NCI-H446 (cell line): ENCODE measurements at places on chromosomes 2 and 18.

DNA sequence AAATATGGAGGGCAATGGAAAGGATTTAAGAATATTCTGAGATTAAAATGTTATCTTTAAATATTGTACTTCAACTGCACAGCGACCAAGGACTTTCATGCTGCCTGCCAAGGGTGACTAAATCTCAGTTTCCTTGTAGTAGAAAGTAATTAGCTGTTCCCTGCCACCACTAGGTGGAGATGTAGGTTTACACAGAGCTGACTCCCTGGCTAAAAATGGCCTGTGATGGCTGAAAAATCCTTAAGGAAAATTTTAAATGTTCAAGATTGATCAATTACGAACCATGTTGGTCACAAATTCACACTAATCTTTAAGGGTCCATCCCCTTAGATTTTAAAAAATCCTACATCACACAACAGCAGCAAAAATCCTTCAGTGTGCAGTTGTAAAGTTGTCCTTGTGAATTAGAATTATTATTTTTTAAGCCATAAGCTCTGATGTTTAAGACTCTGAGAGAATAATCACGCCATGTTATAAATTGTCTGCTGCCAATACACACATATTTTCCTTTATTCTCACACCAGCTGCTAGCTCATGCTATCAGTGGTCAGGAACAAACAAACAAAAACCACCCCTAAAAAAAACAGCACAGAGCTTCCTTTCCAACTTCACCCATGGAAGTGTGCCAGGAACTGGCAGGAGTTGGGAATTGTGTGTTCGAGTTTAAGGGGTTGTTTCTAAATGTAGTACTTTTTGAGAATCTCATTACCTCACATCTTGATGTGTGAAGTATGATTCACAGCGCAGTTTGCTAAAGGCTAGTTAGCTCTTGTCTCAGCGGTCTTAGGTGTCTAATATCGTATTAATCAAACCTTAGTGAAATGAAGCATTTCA lies 399.8 kb downstream of the TMEM182 start:
- DNase-seq: peak; percentile 49

- DNase-seq: no peak
These were observed 87.1 kb downstream of the HS1BP3 start for GRCh38 chr2:20563833-20564232.

DNA sequence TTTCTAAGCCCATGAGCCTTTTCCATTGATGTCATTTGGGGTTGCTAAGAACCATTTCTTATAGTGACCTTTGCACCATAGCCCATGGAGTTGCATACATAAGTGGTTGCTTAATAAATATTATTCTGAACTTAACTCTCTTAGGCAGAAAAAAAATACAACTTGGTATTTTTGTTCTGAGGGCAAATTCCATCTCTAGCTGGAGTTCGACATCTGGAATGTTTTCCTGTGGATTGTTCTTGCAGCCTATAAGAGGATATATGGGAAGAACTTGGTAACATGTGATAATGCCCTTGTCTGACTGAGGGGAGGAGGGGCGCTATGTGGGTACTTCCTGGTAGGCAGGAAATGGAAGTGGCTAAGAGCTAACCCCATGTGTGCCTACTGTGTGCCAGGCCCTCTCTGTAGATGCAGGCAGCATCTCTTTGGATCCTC lies 20.7 kb downstream of the IGFBP2 start:
- no peak for DNase-seq

DNA sequence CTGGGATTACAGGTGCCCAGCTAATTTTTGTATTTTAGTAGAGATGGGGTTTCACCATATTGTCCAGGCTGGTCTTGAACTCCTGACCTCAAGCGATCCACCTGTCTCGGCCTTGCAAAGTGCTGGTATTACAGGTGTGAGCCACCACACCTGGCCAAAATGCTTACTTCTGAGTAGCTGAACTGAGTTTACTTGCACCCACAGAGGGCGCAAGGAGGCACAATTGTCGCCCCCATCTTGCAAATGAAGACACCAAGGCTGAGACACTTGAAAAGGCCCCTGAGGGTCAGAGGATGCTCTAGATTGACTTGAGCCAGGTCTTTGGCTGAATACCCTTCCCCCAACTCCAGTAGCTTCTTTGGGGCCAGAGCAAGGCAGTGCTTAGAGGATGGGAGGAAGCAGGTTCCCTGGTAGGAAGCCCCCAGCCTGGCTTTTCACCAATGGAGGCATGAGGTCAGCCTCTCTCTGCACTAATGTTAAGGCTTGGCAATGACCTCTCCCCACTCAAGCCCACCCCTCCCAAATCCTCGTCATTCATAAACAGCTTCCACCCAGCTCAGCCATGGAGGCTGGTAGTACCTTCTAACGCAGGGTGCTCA lies 14.5 kb upstream of the KIF1A start:
- DNase-seq: no peak

DNA sequence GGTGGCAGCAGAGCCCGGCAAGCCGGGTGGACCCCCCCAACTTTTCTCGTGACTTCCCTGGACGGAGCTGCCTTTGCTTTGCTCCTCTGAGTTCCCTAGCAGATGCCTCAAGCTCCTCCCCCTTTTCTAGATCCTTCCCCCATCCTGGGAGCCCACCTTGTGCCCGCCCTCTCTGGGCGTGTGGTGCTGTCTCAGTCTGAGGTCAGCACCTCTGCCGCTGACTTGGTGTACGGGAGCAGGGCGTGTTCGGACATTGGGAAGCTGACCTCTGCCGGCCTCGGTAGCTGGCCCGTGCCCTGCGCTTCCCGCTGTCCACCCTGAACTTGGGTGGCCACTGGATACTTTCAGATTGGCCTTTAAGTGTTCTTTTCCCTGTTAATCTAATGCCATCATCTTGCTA lies 19.6 kb upstream of the ESPNL start:
- DNase-seq: no peak

DNA sequence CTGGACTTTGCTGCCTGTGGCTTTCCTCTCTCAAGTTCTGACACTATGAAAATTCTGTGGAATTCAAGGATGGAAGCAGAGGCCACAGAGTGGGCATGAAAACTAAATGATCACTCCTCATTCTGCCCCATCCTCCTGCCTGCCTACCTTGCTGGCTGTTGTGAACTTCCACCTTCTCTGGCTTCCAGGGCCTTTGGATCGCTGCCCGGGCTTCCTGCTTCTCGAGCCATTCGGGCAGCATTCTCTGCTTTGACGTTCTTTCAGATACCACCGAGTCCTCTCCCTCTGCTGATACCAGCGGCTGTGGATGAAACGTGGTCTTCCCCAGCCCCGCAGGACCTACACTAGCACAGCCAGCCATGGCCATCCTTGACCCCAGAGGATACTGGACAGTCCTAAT lies 327.7 kb upstream of the SLC14A2 start:
- no peak for DNase-seq

DNA sequence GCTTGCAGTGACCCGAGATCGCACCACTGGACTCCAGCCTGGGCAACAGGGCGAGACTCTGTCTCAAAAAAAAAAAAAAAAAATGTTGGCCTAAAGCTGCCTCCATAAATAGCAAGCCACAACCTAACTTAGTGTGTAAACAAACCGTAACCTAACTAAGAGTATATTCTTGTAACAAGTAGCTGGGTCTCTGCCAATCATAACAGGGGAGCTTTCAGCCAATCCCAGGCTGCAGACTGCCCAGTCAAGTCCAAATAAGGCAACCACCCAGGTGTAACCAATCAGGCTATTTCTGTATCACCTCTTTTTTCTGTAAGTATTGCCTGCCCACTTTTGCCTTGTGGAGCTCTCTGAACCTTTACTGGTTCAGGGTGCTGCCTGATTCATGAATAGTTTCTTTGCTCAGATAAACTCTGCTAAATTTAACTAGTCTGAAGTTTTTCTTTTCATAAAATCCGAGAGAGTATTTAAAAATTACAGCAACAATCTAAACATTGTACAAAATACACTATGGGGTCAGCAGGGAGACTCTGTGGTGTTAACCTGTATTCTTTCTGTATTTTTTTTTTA lies 4.5 kb downstream of the PSTPIP2 start:
- DNase-seq: no peak

DNA sequence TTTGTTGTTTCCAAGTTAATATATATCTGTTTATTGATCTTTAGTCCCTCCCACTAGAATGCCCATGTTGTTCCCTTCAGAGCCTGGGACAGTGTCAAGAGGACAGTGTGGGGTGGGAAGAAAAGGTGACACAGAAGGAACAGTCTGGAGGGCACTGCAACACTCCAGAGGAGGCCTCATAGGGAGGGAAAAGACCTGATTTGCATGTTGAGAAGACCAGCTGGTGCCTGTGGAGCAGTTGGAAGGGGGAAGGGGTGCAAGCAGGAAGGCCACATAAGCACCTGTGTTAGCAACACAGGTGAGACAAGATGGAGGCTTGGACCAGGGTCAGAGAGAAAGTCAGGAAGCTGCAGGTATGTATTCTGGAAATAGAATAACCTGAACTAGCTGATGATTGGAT lies 48.1 kb upstream of the FHOD3 start:
- DNase-seq: no peak

DNA sequence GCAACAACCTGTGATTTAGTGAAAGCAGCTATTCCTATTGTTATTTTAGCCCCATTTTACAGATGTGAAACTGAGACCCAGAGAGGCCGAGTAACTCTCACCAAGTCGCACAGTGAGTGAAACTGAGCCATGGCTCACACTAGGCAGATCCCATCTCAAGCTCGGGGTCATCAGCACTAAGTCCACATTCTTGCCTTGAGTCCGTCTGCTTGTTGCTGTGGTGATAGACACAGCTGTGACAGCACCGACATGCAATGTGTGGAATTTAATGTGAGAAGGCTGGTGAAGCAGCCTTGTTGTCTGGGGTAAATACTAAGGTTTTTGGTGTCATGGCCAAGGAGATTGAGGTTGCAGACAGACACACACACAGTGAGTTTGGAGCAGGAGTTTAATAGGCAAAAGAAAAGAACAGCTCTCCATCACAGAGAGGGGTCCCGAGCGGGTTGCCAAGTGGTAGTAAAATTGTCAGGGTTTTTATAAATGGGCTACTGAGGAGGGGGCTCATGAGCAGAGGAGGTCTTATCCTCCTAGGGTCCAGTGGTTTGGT lies 40.2 kb upstream of the GMCL1 start:
- no peak for DNase-seq

- DNase-seq: no peak
These were observed 22.5 kb downstream of the SLC14A2 start for GRCh38 chr18:45637546-45638327.

DNA sequence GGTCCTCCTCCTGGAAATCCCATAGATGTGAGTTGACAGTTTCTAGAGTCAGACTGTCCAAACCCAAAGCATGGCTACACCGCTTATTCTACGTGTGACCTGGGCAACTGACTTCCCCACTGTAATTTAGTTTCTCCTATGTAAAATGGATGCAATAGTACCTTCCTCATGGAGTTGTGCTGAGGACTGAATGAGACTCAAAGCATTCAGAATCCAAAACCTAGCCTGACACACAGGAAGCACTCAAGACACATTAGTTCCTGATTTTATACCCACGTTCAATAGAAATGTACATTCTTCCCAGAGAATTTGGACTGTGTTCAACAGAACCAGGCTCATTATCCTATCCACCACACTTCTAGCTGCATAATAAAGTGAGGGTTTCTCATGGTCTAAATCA lies 88.8 kb downstream of the STK39 start:
- no peak for DNase-seq

DNA sequence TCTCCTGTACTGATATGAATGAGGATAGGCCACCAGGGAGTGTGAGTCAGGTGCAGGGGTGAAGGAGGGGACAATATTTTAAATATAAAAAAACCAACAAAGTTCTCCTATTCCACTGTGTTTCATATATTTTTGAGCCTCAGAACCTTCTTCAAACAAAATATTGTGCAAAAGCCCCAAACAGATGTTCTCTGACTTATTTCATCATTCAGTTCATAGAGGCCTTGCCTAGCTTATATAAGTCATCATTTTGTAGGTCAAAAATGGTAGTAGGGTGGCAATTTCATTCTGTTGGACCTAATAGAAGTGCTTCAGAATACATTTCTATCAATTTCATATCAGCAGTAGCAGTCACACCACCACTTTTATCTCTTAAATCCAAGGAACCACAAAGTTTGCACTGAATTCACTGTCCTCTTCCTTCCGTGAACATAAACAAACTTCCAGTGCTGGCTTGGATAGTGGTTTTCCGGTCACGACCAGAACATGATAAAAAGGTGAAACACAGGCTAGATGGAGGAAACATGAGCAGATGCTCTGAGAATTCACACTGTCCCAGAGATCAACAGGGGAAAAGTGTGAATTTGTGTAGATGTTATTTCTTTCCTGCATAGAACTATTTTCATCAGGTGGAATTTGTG lies 99.1 kb downstream of the EN1 start:
- no peak for DNase-seq

DNA sequence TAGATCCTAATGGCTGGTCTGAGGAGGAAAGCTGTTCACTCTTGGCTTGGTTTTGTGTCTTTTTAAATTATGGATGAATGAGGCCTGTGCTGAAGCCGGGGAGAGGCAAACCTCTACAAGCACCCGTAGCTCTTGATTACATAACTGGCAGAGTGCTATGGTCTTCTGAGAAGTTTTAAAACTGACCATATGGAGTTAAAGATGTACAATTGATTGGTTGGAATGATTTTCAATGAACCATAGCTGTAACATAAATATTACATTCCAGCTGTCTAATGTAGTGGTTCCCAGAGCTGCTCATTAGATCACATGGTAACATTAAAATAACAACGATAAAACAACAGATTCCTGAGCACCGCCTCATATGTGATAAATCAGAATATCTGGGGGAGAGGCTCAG lies 71.1 kb upstream of the MAP4K3 start:
- DNase-seq: peak; percentile 51

- DNase-seq: no peak
These were observed 271.1 kb downstream of the PRKCE start for GRCh38 chr2:45922577-45922988.

- DNase-seq: no peak
These were observed 111.6 kb downstream of the DTNA start for GRCh38 chr18:34821669-34822210.

- no peak for DNase-seq
These were observed 70.5 kb upstream of the PPP1CB start for GRCh38 chr2:28681158-28681571.

- DNase-seq: no peak
These were observed 136.8 kb upstream of the PKDCC start for GRCh38 chr2:41911033-41911432.

DNA sequence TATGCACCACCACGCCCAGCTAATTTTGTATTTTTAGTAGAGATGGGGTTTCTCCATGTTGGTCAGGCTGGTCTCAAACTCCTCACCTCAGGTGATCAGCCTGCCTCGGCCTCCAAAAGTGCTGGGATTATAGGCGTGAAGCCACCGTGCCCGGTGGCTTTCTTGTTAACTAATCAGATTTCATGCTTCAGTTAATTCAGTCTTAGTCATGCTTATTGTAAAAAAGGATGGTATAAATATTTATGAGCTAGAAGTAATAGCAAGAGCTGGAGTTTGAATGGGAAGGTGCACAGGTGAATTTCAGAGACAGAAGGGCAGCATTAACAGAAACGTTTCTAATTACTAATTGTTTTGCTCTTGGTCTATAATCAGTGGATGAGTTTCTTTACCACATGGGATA lies 10.3 kb downstream of the GEMIN6 start:
- DNase-seq: no peak

DNA sequence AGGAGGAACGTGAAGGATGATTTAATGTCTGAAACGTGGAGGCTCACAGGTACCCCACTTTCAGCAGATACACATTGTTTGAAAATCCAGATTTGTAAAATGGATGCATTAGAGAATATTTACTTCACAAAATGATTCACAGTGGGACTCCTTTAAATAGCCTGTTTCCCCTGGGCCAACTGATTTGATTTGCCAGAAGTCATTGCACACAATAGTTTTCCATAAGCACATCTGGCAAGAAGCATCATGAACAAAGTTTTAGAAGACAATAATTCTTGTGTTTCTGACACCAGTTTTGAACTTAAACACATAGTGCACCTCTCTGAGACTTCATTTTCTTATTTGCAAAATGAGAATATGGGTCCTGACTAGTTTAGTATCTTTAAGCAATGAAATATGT lies 451.4 kb upstream of the SLC14A2 start:
- DNase-seq: no peak
